ENCODE measurements at places on chromosomes 2 and 18. TPM values are rescaled to one million over a fixed set of nuclear protein-coding genes. Genes with fewer than 3 reads are reported as not detected.

The ASNSD1 gene
- 44.0 TPM for polyA plus RNA-seq

The ATL2 gene
- 59.4 TPM for polyA plus RNA-seq

The FBXO48 gene
- 1.4 TPM for polyA plus RNA-seq

The GAL3ST2 gene
- 0.02 TPM for polyA plus RNA-seq

The LAMA1 gene
- 2.9 TPM for polyA plus RNA-seq

The GAREM1 gene
- 1.5 TPM for polyA plus RNA-seq

The C2orf78 gene
- polyA plus RNA-seq: 0.02 TPM

The COMMD1 gene
- polyA plus RNA-seq: 45.1 TPM

The NCKAP1 gene
- polyA plus RNA-seq: 36.8 TPM

The IL1B gene
- polyA plus RNA-seq: 13.8 TPM

Measured in thymus (tissue), 14 donors.